NCI-H524 (cell line): ENCODE measurements at places on chromosomes 5 and 9.

DNA sequence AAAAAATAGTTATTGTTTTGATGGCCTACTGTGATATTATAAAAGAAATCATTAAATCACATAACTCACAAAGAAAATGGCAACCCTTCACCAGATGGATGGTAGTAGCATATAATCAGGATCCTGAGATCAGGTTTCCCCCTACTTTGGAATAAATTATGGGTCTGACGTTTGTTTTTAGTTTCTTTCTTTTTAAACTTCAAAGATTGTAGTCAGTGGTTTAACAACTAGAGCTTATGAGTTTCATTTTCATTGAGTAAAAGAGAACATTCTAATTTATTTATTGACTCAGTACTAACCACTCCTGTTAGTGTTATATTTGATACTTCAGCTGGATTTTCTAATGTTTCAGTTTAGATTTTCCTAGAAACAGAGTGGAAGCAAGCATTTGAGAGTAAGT lies 218.0 kb upstream of the PCSK5 start:
- DNase-seq = peak; percentile 0

DNA sequence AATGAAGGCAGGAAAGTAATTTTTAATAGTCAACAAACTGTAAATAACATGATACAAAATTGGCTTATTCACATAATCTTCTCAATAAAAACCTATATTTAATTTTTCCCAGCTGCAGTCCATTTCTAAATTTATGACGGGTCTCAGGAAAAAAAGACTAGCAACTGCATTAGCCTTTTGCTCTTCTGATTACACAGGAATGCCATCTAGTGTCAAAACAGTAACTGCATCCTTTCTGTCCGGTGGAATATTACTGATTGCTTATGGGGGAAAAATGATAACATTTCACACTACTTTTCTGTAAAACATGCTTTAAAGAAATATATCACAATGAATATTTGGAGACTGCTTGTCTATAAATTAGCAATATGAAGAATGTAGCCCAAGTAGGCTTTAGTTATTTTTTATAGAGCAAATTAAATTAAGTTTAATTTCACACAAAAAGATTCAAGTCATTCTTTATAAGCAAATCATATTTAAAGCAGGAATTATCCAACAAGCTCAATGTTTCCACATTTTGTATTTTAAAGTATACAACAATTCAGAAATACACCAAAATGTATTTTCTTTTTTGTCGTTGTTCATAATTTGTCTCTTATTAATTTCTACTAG lies 534.7 kb downstream of the CDH10 start:
- DNase-seq = peak; percentile 20

DNA sequence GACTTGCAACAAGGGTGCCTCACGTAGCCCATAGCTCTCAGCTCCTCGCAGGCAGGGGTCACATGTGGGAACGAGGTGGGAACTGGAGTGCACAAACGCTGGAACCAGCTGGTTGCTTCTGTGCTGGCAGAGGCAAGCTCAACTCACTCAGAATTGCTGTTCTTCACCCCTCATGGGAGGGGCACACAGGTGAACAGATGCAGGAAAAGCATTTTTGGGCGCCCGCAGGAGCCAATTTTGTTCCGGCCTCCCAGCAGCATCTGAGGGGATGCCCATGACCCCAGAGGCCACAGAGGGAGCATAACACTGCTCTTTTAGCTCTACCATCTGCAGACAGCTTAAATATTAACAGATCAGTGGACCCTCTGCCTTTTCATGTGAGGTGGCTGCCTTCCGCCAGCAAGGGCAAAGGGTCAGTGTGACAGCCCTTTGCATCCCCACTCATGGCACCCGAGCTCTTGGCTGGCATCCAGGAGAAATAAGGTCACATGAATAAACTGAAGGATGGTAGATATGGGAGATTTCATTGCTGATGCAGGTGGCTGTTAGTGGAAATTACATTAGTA lies 196.2 kb downstream of the SLCO4C1 start:
- DNase-seq = no peak

DNA sequence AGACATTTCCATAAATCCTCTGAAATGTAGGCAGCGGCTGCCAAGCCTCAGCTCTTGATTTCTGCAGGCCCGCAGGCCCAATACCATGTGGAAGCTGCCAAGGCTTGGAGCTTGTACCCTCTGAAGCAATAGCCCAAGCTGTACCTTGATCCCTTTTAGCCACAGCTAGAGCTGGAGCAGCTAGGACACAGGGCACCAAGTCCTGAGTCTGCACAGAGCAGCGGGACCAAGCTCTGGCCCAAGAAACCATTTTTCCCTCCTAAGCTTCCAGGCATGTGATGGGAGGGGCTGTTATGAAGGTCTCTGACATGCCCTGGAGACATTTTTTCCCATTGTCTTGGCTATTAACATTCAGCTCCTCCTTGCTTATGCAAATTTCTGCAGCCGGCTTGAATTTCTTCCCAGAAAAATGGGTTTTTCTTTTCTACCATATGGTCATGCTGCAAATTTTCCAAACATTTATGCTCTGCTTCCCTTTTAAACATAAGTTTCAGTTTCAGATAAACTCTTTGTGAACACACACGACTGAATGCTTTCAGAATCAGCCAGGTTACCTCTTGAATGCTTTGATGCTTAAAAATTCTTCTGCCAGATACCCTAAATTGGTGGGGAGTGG lies 14.4 kb upstream of the ZFR start:
- DNase-seq = no peak

DNA sequence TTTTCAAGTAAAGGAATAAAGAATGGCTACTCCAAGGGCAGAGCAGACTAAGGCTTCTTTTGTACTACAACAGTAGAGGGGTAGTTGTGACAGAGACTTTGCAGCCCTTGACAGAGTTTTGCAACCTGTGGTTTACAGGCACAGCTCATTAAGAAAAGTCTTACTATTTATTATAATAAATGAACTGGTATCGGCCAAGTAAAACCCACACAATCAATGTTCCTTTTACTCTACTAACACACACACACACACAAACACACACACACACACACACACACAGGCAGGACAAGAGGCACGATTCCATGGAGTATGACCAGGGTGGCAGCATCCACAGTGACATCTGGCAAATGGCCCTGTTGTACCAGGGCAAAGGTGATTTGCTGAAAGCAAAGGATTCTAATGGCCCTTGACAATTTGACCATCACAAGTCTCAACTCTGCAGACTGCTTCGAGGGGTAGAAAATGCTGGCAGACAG lies 59.1 kb upstream of the GOLPH3 start:
- no peak for DNase-seq

DNA sequence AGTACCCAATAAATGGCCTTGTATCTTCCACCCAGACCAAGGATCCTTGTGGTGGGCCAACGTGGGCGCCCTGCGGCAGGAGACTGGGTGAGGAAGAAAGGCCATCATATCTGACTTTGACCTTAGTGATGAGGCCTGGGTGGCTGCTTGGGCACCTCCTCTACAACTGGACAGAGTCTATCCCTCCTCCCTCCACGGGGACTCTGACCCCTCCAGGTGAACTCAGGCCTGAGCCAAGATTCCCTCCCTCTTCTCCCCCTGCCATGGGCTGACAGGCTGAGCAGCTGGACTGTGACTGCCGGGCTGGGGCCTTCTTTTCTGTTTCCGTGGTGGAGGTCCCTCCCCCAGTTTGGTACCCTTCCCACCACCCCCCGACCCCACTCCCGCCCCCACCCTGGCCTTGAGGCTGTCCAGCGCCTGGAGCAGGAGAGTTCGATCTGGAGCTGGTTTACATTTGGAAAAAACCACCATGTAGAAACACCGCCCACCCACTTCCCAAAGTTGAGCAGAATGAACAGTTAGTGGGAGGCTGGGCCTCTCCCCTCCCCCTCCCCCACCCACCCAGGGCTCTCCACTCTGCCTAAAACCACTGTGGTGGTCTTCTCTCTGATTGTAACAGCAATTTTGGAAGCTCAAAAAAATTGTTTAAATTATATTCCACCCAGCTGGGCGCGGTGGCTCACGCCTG lies 1.2 kb upstream of the PHYHD1 start:
- DNase-seq = no peak

- no peak for DNase-seq
These were observed 6.1 kb downstream of the ZNF462 start for GRCh38 chr9:106869028-106869427.

- peak; percentile 55 for DNase-seq
These were observed 106.6 kb upstream of the CDH6 start for GRCh38 chr5:31086839-31087415.

DNA sequence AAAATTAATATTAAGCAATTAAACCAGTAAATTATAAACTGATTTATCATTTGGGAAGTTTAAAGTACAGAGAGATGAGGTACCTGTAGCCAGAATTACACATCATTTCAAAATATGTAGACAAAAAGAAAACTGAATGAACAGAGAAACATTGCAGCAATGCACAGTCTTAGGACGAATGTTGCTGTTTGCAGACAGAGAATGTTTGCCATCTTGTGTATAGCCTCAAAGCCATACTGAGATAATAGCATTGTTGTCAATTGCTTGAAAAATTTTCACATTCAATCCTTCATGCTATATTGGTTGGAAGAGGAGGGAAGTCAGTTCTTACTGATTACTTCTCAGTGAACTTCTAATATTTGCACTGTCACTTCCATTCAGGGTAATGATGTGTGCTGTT lies 326.2 kb downstream of the PRR16 start:
- no peak for DNase-seq
